DMS53 (cell line): ENCODE measurements at places on chromosomes 5 and 9.

- DNase-seq: peak; percentile 19
Measured at GRCh38 chr5:102294886-102295395, 1.1 kb downstream of the SLCO4C1 start.

DNA sequence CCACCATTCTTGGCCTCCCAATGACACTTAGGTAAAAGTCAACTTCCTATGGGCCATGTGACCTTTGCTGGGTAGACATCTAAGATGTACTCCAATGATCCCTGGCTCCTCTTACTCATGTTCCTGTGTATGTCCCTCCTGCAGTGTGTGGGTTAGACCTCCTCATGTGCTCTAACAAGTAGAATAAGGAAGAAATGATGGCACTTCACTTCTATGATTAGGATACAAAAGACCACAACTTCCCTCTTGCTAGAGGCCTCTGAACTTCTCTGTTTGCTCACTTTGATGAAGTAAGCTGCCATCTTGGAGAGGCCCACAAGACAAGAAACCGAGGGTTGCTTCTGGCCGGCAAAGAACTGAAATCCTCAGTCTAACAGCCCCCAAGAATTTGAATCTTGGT, 131.8 kb downstream of the TAF11L14 start:
- DNase-seq: no peak

GRCh38 chr5:163917747-163918146, 412.3 kb downstream of the MAT2B start:
- no peak for DNase-seq

GRCh38 chr5:135153661-135154060, 119.6 kb upstream of the PITX1 start:
- DNase-seq: no peak

DNA sequence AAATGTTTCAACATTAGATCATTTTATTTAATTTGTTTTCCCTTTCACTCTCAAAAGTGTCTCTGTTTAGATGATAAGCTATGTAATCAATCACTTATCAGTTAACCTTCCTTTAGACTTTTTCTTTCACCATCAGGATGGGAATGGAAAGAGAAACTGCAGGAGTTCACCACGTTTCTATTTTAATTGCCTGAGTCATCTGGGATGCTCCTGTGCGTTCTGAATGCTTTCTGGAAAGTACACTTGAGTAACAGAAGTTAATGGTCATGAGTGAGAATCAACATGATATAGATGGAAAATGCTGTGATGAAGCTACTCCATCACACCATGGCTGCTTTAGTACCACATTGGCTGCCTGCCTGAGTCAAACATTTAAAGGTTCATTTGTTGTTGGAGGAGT, 783.3 kb upstream of the CDH9 start:
- DNase-seq: no peak

DNA sequence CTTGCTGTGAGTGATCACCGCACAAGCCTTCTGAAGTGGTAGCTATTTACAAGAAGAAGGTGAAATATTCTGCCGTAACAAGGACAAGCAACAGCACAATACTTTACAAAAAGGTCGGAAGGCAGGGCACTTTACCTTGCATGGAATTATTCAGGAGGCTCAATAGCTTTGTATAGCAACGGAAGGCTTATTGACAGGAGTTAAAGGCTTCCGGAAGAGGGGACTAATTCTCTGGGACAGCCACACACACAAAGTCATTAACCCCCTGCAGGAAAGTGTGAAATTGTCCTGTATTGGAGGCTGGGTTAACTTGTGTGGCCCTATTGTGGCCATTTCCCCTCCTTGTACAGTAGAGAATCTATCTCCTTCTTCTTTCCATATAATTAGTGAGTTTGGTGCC, 199.3 kb upstream of the SEMA6A start:
- DNase-seq: no peak

DNA sequence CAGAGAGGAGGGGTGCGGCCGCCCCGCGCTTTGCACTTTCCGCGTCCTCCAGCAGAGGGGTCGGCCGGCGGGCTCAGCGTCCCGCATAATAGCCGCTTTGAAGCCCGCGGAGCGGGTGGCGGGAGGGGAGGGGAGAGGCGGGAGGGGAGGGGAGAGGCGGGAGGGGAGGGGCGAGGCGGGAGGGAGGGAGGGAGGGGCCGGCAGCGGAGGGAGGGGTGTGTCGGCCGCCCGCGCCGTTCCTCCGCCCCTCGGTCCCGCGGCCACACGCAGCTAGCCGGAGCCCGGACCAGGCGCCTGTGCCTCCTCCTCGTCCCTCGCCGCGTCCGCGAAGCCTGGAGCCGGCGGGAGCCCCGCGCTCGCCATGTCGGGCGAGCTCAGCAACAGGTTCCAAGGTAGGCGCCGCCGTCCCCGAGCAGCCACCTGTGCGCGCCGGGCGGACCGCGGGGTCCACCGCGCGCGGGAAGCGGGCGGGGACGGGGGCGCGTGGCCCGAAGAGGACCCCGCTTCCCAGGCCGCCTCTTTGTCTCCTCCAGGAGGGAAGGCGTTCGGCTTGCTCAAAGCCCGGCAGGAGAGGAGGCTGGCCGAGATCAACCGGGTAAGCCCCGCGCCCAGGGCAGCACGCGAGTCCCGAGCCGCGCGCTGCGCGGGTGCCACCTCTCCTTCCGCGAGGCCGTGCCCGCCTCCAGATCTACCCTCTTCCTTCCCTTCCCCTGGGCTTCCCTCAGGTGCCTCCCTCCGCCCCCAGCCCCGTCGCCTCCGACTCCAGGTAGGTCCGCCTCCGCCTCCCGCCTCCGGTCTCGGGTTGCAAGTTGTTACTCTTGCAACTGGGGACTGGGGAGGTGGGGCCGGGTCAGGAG, at the start of gene AIF1L:
Gene AIF1L, plus strand, starts transcription at position 263 of the 857 bp plus-strand sequence. Its CDS starts 99 bp downstream, at position 362.
- DNase-seq: peak; percentile 76

DNA sequence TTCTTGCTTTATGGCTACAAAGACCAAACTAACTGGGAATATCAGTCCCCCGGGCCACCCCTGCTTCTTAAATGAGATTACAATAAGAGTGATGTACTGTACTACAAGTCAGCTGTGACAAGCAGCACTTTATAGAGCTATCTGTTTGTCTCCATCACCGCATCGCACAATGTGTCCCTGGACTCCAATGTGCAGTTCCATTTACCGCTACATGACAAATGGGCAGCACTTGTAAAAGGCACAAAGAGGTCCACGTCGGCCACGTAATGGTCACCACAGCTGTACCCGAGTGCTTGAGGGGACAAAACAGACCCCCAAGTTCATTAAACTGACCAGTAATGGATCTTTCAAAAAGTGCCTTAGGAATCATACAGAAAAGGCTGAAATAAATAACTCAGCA, 54.1 kb downstream of the PSMB7 start:
- DNase-seq: no peak

GRCh38 chr5:169809281-169809680, 171.0 kb downstream of the INSYN2B start:
- no peak for DNase-seq

GRCh38 chr9:21689854-21690253, 112.6 kb upstream of the MTAP start:
- DNase-seq: no peak

DNA sequence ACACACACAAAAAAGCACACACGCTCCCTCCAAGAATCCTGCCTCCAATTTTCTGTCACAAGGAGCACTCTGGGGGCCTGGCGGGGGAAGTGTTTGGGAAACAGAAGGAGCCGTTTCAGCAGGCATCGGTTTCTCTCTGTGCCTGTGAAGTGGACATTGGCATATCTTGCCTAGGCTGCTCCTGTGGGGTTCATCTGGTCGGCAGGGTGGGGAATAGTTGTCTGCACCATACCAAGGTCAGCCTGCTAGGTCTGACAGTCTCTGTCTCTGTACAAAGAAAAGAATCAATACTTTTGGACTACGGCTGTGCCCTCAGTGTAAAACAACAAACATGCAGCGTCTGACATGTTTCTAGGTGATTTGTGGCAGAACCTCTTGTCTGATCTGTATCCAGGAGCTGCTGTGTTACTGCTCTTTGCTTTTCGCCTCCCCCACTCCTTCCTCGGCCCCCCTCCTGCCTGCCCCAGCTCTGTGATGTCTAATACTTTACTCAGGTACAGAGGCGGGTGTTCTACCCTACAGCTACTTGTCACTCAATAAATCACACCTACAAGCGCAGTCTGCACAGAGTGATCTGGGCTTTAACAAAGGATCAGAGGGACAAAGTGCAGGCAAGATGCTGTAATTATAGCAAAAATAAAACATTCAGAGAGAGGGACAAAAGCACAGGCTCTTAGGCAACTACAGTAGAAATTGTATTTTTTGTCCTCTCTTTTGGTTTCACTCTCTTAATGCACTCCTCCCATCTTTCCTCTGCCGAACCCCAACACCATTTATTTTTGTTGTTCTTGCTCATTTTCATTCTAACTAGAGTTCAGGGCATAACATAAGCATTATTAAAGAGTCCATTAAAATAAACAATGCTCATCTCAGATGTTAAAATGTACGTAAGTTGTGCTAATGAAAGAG, 216.7 kb downstream of the BNC2 start:
- DNase-seq: no peak

- no peak for DNase-seq
Measured at GRCh38 chr9:18459962-18460584, 13.9 kb upstream of the ADAMTSL1 start.

DNA sequence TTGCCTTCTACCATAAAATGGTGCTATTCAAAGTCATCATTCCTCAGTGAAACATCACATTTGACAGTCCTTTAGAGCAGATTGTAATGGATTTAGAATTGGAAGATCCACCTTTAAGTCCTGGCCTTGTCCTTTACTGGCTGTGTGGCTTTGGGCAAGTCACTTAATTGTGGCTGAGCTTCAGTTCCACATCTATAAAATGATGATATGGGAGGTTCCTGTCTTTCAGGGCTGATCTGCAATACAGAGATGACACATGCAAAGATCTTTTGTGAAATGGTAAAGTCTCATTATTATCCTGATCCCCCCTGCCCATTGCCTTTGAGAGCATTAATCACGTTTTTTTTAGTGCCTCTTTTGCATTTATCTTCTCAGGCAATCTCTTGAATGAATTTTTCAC, 58.2 kb downstream of the ZFAND5 start:
- DNase-seq: no peak

DNA sequence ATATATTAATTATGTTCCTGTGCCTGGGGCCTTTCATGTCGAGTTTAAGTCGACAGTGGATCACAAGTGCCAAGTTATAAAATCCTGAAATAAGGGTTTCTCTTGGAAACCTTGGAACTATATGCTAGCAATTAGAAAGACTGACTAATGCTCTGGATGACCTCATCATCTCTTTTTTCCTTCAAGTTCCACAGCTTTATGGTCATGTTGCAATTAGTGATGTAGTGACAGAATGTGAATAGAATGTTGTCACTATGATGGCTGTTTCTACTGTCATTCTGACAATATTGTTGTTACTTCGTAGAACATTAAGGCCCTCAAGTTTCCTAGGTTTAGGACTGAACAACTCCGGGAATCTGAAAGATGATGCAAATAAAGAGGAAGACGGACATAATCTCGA, 368.0 kb upstream of the SEMA6A start:
- no peak for DNase-seq

DNA sequence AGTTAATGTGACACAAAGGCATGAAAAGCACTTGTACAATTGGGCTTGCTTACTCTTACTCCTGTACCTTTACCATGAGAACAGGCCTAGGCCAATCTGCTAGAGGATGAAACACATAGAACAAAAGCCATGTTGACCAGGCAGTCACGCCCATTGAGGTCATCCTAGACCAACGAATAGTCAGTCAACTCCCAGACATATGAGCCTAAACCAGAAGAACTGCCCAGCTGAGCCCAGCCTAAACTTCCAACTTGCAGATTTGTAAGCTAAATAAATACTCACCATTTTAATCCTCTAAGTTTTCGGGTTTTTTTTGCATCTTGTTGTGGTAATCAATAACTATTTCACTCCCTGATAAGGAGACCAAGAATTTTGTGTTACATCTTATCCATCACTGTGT, 164.8 kb upstream of the ADRA1B start:
- no peak for DNase-seq

- DNase-seq: no peak
Measured at GRCh38 chr5:91888810-91889209, 505.7 kb upstream of the ARRDC3 start.

DNA sequence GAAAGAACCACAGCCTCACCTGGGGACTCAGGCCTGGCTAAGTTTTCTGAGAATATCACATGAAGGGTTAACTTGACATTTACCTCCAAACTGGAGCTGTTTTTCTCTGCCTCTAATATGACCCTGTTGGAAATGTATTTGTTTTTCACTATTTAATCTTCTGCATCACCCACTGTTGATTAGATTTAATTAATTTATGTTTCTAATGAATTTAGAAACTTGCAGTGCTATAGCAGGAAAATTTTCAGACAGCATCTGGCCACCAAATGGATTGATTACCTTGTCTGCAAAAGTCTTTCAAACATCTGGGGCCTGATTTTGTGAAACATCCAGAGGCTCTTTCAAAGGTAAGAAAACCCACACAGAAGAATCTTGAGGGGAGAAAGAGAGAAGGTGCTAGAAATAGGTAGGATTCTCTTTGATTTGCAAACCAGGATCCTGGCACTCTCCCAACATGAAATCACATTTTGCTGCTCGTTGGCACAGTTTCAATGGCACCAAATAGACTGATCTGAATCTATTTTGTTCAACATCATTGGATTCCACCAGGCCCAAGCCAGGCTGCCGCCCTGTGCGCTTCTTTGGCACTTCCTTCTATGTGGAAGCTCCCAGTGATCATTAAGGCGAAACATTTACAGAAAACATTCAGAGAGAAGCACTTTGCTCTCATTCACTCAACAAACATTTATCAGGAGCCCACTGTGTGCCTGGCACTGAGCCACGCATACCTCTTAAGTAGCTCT, 157.3 kb downstream of the PPP2R2B start:
- no peak for DNase-seq

DNA sequence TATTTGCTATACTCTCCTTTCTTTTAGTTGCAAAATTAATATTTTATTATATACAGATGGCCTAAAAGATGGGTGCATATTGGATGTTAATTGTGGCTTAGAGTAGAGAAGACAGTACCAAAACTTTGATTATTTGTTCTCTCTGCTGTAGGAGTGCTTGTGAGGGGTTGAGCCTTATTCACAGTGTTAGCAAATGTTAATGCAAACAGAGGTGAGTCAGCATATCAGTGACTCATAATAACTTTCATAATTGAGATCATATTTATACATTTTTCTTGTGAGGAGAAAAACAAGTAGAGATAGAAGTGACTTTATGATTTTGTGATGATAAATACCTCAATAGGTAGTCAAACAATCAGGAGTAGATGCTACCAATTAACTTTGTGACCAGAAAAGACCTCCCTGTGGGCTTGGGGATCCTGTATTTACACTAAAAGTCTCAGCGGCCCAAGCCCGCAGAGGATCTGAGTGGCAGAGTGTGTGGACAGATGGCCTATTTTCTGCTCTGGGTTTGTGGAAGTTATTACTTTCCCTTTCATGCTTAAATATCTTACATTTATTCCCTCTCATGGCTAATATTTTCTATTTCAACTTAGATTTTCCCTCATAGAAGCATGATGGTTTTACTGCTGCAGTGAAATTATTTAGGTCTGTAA, 226.5 kb downstream of the TAF11L14 start:
- DNase-seq: peak; percentile 72

GRCh38 chr5:127092690-127093089, 19.4 kb upstream of the C5orf63 start:
- no peak for DNase-seq

- no peak for DNase-seq
Measured at GRCh38 chr5:90898326-90899013, 339.9 kb downstream of the ADGRV1 start.

- DNase-seq: no peak
Measured at GRCh38 chr9:127838375-127839078, 15.9 kb downstream of the ENG start.

GRCh38 chr9:94586814-94587213, 6.8 kb downstream of the FBP2 start:
- DNase-seq: no peak
